ENCODE measurements at places on chromosomes 4 and X. TPM values are rescaled to one million over a fixed set of nuclear protein-coding genes. Genes with fewer than 3 reads are reported as not detected.

Gene RAB40AL
- total RNA-seq = 0.46 TPM

Gene P2RY8
- 25.5 TPM for total RNA-seq

Gene WNK3
- 0.31 TPM for total RNA-seq

Gene ADGRG2
- not detected for total RNA-seq
